ENCODE measurements at places on chromosomes 3 and 15. TPM values are rescaled to one million over a fixed set of nuclear protein-coding genes. Genes with fewer than 3 reads are reported as not detected.

The EXD1 gene
- total RNA-seq = not detected

DNA sequence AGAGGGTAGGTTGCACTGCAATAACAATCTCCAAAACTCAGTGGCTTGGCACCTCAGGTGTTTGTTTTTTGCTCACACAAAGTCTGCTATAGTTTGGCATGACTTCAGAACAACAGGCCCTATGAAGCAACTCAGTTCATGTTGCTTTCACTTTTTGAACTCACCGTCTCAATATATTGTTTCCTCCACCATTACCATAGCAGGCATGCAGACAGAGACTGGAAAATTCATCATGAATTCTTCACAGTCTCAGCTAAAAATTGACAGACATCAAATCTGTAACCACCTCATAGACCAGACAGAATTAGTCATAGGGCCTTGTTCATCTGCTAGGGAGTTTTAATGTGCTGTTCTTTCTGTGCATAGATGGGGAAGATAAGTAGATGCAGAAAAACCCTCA lies 161.4 kb upstream of the POU1F1 start:
- no peak for DNase-seq

DNA sequence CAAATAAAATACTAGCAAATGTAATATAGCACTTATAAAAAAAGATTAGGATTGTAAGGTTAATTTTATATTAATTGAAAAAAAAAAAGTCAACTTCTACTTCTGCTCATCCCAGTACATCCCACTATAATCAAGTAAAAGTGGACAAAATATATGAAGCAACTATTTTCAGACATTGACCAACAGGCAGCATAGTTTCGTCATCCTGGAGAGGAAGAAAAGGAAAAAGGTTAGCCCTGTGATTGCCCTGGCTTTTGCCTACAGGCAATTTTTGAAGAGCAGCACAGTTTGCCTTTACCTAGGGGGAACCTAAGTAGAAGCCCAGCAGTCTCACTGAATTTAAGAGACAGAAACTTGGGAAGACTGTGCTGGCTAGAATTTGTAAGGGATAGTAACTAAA lies 52.2 kb upstream of the ACTC1 start:
- DNase-seq = no peak

GRCh38 chr15:80153900-80154299 lies 1.1 kb downstream of the FAH start:
- DNase-seq = no peak

DNA sequence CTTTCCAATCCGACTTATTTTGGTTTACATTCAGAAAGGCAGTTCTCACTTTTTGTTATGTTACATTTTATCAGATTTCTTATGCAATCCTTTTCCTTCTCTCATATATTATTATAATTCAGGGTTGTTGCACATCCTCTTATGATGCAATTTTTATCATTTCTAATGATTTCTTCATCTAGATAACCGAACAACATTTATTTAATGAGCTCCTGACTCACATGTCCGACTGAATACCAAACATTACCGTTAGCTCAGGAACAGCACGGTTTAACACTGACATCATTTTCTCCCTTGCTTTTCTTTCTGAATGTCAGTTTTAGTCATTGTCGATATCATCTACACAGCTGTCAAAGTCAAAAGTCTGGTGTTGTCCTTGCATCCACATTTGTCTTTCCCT lies 199.2 kb downstream of the BCHE start:
- DNase-seq = no peak

- no peak for DNase-seq
Measured at GRCh38 chr15:39767921-39768320, 14.7 kb downstream of the FSIP1 start.

DNA sequence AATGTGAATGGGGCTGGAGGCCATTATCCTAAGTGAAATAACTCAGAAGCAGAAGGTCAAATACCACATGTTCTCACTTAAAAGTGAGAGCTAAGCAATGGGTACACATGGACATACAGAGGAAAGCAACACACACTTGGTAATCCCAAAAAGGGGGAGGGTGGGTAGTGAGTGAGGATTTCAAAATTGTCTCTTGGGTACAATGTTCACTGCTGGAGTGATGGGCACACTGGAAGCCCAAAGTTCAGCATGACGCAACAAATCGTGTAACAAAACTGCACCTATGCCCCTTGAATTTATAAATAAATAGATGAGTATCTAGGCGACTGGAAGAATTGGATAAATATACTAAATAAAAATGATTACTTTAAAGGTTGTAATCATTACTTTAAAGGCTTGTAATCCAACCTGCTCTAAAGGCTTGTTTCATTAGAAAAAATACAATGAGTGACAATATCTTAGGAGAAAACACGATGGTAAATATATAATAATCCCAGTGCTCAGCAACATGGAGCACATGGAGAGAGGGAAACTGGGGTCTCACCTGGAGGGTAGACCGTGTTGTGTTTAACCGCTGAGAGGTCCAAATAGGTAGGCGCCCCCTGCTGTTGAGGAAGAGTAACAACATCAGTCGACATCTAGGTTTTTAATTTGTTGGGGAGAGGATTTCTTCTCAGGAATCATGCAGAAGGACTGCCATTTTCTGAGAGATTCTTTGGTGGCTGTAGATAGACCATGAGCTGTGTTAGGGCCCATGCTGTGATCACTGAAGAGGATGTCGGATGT lies 78.5 kb upstream of the ROBO1 start:
- DNase-seq = no peak
